Stimulated activated CD4-positive, alpha-beta T cell treated with anti-CD3 and anti-CD28 coated beads, Interleukin-12 subunit alpha, Interleukin-12 subunit beta, amount 100 ng/mL, for 48 hours (primary cell): ENCODE measurements at places on chromosomes 6 and 20.

DNA sequence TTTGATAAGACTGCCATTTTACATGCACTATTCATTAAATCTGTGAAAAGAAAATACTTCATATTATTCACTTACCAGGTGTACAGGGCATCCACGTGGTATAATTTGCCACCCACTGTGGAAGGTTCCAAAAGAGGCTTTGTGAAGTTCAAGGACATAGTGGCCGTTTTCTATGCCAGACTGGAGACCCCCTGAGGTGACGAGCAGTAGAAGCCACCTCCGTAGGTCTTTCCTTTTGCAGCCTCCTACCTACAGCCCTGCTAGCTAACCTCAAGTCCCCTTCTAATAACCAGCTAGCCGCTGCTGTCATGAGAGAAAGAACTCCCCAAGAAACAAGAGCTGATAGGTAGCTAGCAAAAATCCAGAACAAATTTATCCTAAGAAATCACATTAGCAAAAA lies 110.5 kb downstream of the ARHGAP18 start:
- DNase-seq, result no peak

DNA sequence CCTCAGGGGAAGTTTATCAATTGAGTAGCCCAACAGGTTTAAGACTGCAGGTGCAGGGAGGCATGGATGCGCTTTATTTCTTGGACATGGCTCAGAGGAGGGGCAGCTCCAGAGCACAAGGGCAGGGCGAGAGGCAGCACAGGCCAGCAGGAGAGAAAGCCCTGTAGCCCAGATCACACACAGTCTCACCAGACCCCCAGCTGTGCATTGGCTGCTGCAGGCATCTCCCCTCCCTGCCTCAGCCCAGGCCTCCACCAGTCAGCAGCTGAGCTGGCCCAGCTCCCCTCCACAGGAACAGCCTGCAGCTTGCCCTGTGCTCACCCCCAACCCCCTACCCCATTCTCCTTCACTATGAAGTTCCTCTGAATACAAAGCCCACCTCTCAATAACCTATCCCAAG lies 24.7 kb downstream of the MRPL14 start:
- DNase-seq, result no peak

GRCh38 chr6:149938571-149939355 lies 3.1 kb upstream of the ULBP2 start:
- no peak for DNase-seq

GRCh38 chr6:27128311-27129094 lies 119.0 kb upstream of the PRSS16 start:
- no peak for DNase-seq

DNA sequence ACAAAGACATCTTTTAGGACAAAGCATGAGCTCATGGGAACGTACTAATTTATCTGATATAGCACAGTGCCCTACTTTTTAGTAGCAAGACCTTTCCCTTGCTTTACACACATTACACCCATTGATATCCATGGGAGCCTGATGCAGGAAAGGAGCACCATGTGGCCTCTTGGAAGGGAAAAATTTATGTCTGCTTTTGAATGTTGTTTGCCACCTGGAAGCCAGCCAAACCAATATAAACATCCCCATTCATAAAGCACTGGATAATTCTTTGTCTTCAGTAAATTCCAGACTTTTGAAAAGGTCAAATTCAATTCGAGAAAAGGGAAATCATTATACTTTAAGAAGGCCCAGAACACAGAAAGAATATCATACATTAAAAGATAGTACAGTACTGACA lies 152.3 kb upstream of the BEND6 start:
- DNase-seq, result no peak
